Mammary epithelial cell (primary cell): ENCODE measurements at places on chromosomes 2 and 18. TPM values are rescaled to one million over a fixed set of nuclear protein-coding genes. Genes with fewer than 3 reads are reported as not detected.
A peak's percentile ranks its signal among the peaks of the same experiment; 100 is the strongest.

LONRF2 gene
- 0.02 TPM in 1 of 2 replicates, not detected in the other for total RNA-seq

SCYGR4 gene
- total RNA-seq = not detected

AGXT gene
- not detected for total RNA-seq

LBH gene
- 1.2 and 3.2 TPM in 2 replicates for total RNA-seq

CNDP1 gene
- total RNA-seq = not detected in 2 replicates

- DNase-seq = peak; percentile 91
Observed at GRCh38 chr2:229586012-229586411, 128.3 kb downstream of the DNER start.

- no peak for DNase-seq
Observed at GRCh38 chr2:112004253-112004645, 50.8 kb upstream of the TMEM87B start.

GRCh38 chr2:8993196-8993901, 10.1 kb downstream of the MBOAT2 start:
- DNase-seq = no peak

DNA sequence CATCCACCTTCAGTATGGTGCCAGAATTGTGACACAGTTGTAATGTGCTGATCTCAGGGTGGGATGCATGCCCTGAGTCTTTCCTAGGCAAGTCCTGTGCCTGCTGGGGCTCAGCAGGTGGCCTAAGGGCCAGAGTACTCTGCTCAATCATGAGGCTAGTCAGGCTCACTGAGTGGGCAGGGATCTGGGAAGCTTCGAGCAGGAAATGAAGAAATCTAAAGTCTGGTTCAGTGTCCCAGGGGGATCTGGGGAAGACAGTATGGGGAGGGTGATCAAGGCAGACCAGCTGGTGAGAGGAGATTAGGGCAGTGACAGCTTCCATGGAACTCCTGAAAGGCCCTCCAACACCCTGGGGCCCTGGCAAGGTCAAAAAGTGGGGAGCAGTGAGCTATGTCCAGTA, 8.9 kb upstream of the ANKRD29 start:
- DNase-seq = no peak
